SJSA1 (cell line): ENCODE measurements at places on chromosomes 7 and 10. TPM values are rescaled to one million over a fixed set of nuclear protein-coding genes. Genes with fewer than 3 reads are reported as not detected.

PAPOLB gene
- not detected in 2 replicates for total RNA-seq

HTRA1 gene
- 8.4 and 12.3 TPM in 2 replicates for total RNA-seq

RADIL gene
- 0.24 TPM in 1 of 2 replicates, not detected in the other for total RNA-seq

FAM25A gene
- not detected in 2 replicates for total RNA-seq

ENKUR gene
- not detected in 2 replicates for total RNA-seq

MYOF gene
- 198 and 300 TPM in 2 replicates for total RNA-seq

ELFN1 gene
- not detected in 2 replicates for total RNA-seq

DKK1 gene
- 29.7 and 46.2 TPM in 2 replicates for total RNA-seq

LANCL2 gene
- 22.8 and 28.7 TPM in 2 replicates for total RNA-seq

DENND2A gene
- total RNA-seq = 10.2 and 30.0 TPM in 2 replicates

CYP2W1 gene
- total RNA-seq = not detected in 2 replicates

HOXA9 gene
- total RNA-seq = 7.0 and 16.3 TPM in 2 replicates

MYPN gene
- under 0.01 and 0.39 TPM in 2 replicates for total RNA-seq

CCNJ gene
- total RNA-seq = 0.22 and 2.2 TPM in 2 replicates

SUN3 gene
- 17.0 and 24.4 TPM in 2 replicates for total RNA-seq

NSUN6 gene
- total RNA-seq = 3.2 and 8.4 TPM in 2 replicates

RNLS gene
- total RNA-seq = not detected in 2 replicates

GNGT1 gene
- total RNA-seq = not detected in 2 replicates

CFTR gene
- 0.06 and 0.08 TPM in 2 replicates for total RNA-seq

NOC3L gene
- 35.6 and 48.3 TPM in 2 replicates for total RNA-seq
